ENCODE measurements at places on chromosomes 16 and 17.

DNA sequence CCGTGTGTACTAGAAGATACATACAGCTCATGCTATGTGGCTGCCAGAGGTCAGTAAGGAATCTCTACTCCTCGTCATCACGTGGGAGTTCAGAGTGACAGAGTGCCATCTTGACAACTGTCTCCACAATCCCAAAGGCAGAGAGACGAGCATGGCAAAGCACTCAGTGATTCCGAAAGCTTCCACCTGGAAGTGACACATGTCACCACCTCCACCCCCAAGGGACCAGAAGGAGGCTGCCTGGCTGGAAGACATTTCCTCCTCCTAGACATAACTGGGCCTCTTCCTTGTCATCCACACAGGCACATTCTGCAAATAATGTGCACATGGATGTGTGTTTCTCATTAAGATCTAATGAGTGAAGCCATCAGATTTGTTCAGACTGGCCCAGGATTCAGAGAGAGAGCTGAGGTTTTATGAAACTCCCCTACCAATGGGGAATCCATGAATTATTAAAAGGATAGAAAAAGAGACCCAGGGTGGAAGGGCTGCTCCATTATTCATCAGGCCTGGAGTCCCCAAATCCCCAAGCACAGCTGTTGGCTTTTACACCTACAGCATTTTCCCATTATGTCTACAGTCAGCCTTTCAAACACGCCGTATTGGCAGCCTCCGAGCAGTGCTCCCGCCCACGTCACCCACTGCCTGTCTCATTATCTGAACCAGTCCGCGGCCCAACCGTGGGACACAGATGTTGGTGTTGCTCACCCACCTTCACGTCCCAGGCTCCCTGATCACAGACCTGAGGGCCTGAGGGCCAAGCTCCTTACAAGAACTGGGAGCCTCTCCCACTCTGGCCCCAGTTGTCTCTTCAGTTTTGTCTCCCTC, 3.3 kb upstream of the CACNG5 start:
- peak; percentile 24 for DNase-seq

DNA sequence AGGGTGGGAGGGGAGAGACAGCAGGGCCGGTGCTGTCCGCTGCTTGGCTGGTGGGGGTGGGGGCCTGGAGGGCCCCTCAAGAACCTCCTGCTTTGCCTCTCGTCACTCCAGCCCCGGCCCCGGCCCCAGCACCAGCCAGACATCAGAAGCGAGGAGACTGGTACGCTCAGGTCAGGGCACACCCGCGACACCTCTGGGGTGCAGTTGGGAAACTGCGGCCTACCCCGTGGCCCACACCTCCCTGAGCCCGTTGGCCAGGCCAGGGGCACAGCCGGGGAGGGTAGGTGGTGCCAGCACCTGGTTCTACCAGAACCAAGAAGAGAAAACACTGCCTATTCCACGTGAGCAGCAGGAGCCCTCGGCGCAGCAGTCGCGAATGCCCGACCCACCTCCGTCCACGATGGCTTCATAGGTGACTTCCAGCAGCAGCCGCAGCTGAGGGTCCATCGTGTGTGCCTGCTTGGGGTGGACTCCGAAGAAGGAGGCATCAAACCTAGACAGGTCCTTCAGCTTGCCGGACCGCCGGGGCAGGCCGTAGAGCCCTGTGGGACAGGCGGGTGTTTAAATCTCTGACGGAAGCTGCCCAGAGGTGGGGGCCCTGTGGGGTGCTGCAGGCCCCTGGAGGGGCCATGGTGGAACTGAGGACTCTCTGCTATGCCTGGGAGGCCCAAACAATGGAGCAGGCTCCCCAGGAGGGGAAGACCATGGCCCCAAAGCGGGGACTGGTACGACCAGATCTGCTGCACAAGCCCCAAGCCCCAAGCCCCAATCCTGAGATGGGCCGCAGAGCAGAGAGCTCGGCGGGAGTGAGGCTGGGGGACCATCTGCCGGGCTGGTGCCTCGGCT, 2.9 kb downstream of the FASN start:
- no peak for DNase-seq

GRCh38 chr17:66981983-66982508, 17.5 kb downstream of the CACNG4 start:
- no peak for DNase-seq

DNA sequence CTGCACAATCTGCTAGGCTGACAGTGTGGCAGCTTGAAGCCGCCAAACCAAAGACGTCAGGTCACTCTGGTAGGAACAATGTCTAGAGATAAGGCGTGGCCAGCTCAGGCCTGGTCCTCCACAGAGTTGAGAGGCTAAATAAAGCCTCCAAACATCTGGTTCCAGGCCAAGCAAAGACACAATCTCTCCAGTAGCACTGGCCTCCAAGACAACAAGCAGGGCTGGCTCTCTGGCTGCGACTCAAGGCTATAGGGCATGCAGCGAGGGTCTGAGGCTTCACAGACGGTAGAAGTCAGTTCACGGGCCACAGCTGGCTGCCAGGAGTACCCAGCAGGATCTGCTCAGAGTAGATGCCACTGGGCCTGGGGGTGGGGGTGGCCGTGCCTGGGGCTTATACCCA, 75.6 kb downstream of the ABR start:
- DNase-seq = no peak

DNA sequence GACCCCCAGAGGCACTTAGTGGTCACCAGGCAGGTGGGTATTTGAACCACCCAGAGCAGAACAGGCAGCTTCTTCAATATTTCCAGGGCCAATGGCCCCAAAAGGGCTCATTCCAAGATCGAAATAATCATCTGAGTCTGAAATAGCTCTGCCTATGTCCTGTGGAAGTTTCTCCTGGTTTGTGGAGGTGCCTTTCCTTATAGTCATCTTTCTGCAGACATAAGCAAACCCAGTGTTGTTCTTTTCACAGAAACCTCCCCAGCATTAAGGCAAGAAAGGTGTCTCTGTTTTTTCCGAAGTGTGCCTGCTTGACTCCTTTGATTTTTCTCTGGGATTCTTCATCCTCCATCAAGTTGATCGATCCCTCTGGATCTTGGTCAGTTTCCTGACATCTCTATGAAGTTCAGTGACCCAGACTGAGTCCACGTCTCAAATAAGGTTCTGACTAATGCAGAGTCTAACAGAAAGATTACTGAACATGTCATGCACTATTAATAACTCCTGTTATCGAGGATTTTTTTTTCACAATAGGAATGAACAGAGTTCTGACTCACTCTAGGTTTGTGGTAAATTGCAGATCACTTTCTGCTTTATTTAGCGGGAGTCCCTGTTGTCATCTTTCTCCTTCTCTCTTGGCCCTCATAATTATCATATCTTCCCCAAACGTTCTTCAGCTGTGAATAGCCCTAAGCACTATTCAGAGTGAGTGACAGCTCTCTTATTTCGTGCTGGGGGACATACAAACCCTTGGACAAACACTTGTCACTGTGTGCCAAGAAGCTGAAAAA, 1.5 kb downstream of the LRRC3C start:
- DNase-seq = no peak

Measured in caudate nucleus (tissue), 63 donors.